DMS 273 treated with DMSO at 0.1 percent for 48 hours (cell line): ENCODE measurements at places on chromosomes 12 and 14.

GRCh38 chr12:113781415-113782198, 184.5 kb downstream of the RBM19 start:
- no peak for DNase-seq

DNA sequence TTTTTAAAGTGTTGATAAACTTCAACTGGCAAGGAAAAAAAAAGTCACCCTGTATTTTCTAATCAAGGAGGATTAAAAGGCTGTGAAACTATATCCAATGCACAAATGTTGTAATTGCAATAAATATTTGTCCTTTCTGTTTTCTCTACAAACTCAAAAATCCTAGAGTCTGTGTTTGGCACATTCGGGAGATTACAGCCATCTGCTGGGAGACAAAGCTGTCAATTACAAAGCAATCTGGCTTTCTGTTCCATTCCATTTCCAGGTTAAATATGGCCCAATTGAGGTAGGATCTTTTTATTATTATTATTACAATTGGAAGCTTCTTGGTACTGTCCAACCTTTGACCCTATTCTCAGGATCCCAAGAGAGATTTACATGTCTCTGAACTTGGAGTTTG, 295.9 kb downstream of the DIO2 start:
- DNase-seq: no peak

- no peak for DNase-seq
Measured at GRCh38 chr12:5138845-5139244, 95.2 kb downstream of the KCNA5 start.

- no peak for DNase-seq
Measured at GRCh38 chr14:36507847-36508417, 12.1 kb downstream of the NKX2-1 start.

- DNase-seq: no peak
Measured at GRCh38 chr12:1855241-1855640, 34.9 kb downstream of the LRTM2 start.

DNA sequence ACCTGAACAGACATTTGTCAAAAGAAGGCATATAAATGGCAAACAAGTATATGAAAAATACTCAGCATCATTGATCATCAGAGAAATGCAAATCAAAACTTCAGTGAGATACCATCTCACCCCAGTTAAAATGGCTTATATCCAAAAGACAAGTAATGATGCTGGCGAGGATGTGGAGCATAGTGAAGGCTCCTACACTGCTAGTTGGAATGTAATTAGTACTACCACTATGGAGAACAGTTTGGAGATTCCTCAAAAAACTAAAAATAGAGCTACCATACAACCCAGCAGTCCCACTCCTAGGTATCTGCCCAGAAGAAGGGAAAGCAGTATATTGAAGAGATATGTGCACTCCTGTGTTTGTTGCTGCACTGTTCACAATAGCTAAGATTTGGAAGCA, 146.1 kb downstream of the TGFB3 start:
- DNase-seq: no peak

DNA sequence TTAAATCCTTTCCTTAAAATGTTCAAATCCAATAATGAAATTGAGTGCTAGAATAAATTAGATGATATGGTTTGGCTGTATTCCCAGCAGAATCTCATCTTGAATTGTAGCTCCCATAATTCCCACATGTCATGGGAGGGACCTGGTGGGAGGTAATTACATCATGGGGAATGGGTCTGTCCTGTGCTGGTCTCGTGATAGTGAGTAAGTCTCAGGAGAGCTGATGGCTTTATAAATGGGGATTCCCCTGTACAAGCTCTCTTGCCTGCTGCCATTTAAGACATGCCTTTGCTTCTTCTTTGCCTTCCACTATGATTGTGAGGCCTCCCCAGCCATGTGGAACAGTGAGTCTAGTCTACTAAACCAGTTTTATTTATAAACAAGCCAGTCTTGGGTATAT, 508.5 kb downstream of the ETNK1 start:
- no peak for DNase-seq

DNA sequence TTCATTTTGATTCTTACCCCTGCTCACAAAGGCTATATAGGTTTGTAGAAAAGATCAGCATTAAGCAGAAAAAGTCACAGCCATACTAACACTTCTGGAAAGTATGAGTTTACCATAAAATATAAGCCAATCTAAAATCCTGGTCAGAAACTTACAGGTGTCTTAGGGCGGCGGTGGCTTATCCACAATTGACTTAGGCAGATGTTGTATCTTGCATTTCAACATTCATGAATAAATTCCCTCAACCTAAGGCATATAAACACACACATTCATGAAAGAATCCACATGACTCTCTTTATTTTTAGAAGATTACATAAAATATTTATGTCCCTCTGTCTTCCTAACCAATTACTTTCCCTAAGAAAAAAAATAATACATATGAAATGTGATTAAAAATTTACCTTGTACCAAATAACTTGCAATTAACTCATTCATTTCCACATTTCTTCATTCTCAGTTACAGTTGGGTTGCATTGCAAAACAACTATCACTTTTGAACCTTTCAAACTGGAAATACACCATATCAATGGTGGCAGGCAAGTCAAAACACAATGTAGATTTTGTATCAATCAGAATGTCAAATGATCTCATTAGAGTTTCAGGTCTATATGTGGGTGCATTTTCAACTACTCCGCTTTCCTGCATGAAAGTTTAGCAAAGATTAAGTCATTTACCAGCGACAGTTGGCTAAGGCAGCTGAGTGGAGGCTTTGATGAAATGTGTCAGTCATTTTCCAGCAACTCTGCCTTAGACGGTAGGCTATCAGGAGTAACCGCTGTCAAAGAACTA, 124.4 kb downstream of the SLC15A5 start:
- DNase-seq: no peak

DNA sequence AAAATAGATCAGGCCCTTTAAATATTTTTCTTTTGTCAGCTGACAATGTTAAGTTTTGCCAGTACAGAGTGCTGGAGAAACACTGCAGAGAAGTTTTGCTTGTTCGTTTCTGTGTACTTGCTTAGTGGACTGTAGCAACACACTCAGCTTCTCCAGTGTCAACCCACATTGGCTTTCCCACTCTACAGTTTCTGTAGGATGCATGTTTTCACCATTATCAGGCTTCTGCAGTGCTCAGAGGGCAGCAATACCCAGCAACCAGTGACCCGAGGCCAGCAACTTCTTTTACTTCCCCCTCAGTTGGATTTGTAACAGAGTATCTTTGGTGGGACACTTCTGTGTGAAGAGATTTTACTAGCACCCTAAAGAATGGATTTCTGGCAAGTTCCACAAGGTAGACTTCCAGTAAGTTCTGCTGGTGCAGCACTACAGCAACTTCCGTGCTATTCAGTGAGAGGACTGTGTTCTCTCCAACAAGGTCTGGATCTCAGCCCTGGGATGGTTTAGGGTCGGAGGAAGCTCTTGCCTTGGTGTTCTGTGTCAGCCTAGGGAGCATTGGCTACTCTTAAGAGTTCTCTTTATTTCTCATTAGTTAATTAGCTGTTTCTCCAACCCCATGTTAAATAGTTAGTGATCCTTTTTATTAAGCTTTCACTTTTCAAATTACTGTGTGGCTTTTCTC, 70.4 kb downstream of the FUT8 start:
- DNase-seq: no peak

DNA sequence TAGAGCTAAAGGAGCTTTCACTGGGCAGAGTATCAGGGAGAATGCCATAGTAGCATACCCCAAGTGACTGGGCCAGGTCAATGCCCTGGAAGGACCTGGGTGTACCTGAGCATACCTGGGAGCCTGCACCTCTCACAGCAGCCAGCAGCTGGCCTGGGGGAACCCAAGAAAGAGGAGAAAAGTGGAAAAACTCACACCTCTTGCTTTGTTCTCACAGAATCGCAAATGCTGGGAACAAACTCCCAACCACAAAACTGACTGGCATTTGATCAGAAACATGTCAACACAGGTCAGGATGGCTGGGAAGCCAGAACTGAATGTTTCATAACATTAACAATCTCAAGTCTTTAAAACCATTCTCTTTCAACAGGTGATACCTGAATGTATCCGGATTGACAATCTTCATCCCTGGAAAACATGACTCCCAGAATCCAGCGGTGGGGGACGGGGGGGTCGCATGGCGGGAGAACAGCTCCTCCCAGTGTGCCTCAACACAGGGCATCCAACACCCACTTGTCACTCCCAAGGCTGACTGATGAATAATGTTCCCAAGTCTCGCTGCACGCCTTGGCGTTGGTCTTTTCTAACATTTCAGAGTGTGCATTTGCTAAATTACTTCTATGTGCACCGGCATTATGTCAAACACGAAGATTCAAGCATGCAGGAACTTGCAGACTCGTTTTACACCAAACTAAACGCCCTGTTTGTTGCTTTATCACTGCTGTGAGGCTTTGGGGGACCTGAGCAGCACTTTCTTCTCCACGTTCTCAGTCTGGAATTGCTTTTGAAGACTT, 7.9 kb downstream of the FOXN3 start:
- DNase-seq: no peak

- no peak for DNase-seq
Measured at GRCh38 chr12:110739894-110740293, 2.8 kb downstream of the PPP1CC start.

DNA sequence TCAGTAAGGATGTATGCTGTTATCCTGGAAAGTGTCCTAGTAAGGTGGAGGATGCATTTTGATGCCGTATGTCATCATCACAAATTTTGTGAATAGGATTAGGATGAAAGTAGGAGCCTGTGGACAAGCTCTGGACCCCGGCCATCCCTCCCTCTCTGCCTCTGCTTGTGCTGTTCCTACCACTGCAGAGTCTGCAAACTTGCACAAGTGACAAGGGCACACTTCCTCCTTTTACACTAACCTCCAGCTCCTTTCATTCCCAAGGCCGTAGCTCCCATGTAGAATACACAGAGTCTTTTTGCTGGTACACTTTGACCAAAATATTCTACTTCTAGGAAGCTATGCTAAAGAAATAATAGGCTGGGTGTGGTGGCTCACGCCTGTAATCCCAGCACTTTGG, 13.3 kb upstream of the TMCC3 start:
- no peak for DNase-seq

GRCh38 chr14:61177279-61178225, 103.6 kb downstream of the TMEM30B start:
- DNase-seq: no peak

DNA sequence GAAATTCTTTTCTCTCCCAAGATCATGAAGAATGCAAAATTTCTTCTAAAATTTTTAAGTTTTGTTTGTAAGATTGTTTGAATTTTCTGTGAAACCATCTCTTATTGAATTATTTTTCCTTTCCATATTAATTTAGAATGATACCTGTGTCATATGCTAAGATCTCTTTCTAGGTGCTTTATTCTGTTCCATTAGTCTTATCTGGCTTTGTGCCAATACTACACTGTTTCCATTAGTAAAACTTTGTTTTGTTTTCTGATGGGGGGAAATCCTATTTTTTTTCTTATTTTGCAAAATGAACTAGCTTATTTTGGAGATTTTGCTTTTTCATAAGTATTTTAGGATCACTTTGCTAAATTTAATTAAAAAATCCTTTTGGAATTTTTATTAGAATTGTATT, 193.9 kb downstream of the FUT8 start:
- no peak for DNase-seq

DNA sequence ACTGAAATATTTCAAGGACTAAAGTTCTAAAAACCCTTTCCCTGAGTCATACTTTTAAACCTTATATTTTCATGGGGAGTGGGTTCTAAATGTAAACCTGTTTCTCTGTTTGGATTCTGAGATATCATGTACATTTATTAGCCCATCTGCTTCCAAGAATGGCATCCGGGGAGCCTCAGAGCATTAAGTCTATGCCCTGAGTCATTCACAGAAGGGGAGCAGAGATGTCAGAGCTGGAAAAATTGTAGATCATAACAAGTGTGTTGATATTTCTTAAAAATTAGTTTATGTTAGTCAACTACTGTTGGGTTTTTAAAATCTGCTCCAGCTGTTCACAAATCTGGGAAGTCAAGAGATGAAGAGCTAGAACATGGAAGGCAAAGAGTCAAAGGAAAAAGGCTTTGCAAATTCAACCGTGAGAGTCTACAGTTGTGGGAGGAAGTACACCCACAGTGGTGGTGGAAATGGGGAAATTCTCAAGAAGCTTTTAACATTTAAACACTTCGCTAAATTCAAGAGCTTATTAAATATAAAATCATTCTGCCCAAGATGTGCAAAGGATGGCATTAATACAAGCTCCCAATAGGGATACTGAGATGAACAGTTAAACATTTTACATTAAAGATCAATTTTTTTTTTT, 70.5 kb upstream of the FLRT2 start:
- DNase-seq: no peak

DNA sequence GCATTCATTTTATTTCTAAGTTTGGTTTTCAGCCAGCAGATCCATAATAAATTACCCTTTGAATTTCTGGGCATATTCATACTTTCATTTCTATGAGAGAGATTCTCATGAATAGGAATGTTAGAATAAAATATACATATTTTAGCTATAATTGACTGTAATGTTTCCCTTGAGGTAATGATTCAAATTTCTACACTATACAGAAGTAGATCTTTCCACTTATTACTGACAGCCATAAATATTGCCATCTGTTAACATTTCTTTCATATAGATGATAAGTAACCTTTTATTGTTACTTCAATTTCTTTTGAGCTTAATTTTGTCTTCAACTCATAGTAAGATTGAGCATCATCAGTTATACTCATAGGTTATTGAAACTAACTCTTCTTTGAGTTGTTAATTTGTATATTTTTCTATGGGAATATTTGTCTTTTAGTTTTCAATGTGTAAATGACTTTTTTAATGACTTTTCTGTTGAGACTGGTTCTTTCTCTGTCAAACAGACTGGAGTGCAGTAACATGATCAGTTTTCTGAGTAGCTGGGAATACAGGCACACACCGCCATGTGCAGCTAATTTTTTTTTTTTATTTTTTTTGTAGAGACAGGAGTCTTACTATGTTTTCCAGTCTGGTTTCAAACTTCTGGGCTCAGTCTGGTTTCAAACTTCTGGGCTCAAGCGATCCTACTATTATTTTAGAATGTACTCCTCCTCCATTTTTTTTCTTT, 991.6 kb downstream of the SLC6A15 start:
- no peak for DNase-seq

DNA sequence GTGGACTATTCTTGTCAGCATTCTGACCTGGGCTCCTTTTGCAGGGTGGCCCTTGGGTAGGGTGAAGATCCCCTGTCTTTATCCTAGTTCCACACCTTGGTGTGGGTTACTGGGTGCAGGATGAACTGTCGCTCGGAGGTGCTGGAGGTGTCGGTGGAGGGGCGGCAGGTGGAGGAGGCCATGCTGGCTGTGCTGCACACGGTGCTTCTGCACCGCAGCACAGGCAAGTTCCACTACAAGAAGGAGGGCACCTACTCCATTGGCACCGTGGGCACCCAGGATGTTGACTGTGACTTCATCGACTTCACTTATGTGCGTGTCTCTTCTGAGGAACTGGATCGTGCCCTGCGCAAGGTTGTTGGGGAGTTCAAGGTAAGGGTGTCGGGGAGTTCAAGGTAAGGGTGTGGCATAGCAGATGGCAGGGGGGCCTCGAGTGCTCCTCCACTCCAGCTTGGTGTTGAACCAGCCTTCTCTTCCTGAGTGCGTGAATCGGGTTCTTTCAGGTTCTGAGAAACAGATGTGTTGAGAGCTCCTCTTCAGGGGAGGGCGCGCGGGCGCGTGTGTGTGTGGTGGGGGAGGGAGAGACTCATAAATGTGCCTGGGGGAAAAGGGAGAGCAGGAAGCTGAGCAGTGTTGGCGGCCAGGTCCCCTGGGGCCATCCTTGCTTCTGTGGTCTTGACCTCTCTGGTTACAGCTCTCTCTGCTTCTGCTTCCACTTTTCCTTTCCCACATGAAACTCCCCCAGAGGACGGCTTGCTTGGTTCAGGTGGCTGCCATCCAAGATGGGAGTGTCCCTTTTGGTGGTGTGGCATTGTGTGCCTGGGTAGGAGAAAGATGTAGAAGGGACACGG, 4.0 kb downstream of the ATG101 start:
- no peak for DNase-seq

GRCh38 chr12:32183650-32184049, 77.0 kb downstream of the BICD1 start:
- no peak for DNase-seq
